RPMI8226 (cell line): ENCODE measurements at places on chromosomes 12 and 14.

- no peak for DNase-seq
Measured at GRCh38 chr14:61433169-61433568, 111.8 kb downstream of the PRKCH start.

GRCh38 chr12:120688527-120689071 is 1.6 kb downstream of the MLEC start:
- peak; percentile 70 for DNase-seq

GRCh38 chr14:34837801-34838322 is 37.3 kb downstream of the BAZ1A start:
- no peak for DNase-seq

DNA sequence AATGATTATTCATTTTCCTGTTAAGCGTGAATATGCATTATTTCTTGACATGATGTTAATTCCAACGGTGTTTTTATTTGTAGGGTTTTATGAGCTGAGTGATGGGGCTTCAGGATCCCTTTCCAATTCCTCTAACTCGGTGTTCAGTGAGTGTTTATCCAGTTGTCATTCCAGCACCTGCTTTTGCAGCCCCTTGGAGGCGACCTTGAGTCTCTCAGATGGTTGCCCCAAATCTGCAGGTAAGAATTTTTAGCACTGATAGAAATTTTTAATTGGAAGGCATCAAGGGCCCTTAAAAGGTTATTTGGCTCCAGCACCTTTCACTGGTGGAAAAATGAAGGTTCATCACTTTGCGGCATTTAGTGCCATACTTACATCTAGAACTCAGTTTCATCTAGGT is 3.7 kb downstream of the DACT1 start:
- DNase-seq, result no peak

- no peak for DNase-seq
Measured at GRCh38 chr14:37195327-37195726, 2.4 kb upstream of the MIPOL1 start.

GRCh38 chr12:54879150-54879549 is 24.8 kb downstream of the MUCL1 start:
- no peak for DNase-seq

DNA sequence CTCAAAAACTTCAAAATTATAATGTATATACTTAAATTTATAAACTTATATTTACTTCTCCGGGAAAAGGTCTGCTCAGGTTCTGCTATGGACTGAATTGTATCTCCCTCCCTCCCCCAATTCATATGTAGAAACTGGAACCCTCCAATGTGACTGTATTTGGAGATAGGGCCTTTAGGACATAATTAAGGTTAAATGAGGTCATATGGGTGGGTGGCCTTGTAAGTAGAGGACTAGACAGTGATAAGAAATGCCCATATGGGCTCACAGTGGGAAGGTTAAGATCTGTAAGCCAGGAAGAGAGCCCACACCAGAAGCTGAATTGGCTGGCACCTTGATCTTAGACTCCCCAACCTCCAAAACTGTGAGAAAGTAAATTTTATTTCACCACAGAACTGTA is 84.5 kb downstream of the TAOK3 start:
- no peak for DNase-seq

DNA sequence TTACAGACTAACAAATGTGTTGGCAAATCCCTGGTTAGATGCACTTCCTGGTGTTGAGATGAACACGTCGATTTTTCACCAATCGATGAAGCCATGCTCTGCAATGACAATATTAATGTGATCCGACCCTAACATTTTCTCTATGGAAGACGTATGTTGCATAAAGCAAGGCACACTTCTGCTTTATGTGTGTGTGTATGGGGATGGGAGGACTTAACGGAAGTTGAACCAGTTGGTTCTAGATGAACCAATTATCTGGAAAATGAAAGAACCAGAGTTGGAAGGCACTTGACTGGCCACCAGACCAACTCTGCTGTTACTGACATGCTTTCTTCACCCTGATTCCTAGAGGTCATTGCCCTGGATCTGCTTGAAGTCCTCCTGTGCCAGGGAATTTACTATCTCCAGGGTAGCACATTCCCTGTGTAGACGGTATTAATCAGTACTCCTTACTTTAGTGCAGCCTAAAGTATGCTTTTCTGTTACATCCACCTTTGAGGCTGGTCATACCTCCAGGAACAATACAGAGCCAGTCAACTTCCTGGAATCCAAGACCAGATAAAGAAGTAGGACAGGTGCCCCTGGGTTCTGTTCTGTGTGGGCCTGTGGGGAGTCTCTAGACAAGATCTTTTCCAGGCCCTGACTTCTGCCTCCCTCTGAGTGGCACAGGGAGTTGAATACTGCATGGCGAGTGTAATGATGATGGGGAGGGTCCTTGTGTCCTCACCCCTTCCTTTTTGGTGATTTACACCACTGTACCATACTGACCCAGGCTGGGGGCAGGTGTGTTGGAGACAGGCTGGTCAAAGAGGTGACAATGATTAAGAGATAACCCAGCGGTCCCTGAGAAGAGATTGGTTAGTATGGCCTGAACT is 4.1 kb downstream of the SDR39U1 start:
- no peak for DNase-seq
